ENCODE measurements at places on chromosomes 7 and 10.

DNA sequence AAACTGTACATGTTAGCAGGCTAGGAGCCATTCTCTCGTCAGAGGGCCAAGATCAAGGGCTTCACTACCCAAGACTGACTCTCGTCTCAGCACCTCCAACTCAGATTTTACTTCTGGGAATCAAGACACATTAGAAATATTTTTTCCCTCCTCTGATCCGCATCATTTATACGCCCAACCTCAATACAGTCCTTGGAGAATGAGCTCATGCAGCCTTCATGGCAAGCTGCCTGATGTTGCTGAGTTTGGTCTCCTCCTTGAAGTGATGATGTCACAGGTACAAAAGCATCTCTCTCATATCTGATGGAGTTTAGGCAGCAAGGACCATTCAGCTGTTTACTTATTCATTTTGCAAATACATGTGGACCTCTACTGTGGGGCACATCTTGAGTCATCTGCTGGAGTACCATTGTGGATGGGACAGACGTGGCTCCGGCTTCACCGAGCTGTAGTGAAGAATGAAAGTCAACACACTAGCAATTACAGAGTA is 114.0 kb downstream of the BMPER start:
- DNase-seq: no peak

DNA sequence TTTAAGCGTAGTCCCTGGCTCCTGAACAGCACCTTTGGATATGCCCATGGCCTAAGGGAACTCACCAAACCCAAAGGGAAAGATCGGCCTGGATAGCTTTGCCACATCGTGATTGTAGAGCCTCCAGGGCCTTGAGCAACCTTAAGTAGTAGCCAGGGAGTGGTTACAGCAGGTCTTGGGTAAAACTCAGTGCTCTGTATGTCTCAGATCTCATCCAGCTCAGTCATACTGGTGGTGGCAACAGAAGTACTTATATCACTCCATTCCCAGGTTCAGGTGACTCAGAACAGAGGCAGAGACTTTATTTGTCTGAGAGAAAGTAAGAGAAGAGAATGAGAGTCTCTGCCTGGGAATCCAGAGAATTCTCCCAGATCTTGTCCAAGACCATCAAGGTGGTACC is 39.1 kb upstream of the AASS start:
- no peak for DNase-seq

DNA sequence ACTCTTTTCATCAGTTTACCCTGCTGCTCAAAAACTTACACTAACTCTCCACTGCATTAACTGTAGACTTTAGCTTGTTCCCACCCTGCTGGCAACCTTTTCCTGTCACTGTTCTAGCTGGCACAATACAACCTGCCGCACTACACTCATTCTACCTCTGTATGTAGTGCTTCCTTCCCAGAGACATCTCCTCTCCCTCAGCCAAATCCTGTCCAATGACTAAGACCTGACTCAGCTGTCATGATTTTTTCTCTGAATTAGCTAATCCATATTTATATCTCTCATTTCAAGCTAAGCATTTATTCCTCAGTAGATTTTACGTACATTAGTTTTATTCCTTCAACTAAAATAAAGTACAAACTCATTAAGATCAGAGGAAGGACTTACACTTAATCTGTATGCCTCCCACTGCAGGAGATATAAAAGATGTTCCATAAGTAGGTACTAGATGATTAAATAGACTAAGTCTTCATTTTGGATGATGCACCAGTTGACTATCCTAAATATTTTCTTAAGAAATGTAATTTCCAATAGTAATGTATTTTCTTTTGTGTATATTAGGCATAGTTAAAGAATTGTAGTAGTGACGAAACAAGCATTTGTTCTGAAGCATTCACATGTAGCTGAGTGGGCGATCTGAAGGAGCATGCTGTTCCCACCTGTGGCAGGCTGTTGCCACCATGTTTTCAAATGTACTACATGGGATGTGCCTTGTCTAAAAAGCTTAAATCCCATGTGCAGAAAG is 189.1 kb downstream of the SKAP2 start:
- no peak for DNase-seq

DNA sequence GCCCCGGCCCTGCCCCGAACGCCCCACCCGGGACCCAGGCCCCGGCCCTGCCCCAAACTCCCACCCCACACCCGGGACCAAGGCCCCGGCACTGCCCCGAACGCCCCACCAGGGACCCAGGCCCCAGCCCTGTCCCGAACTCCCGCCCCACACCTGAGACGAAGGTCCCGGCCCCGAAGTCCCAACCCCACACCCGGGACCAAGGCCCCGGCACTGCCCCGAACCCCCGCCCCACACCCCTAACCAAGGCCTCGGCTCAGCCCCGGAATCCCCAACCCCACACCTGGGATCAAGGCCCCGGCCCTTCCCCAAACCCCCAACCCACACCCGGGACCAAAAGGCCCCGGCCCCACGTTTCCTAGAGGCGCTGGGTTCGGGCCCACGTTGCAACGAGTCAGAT is 1.1 kb upstream of the LARP4B start:
- DNase-seq: no peak

DNA sequence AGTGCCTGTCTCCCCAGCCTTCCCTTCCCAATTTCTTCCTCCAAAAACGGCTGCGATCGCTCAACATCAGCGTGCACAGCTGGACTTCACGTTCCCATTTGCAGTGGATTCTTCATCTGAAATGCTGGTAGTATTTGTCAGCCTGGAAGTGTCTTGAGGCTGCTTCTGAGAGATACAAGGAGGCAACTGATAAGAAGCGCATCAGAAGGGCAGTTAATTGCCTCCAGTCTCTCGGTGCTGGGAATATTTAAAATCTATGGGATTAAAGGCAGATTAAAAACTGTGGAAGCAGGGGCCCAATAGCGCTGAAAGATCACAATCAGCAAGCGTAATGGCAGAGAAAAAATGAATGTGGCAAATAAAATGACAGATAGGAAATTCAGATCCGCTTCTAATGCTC is 450.0 kb downstream of the GATA3 start:
- no peak for DNase-seq

DNA sequence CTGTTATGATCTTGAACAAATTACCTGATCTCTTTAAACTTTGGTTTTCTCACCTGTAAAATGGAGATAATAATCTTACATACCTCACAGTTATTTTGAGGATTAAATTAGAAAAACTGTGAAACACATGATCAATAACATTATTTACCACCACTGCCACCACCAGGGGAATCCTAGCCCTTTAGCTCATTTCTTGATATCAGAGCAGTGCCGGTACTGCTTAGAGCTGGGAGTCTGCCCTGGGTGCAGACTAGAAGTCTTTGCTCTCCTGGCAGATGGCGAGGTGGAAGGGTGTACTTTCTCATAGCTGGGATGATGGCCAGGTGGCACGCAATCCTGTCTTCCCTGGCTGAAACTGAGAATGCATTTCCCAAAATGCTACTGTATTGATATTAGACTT is 12.7 kb upstream of the EFCAB10 start:
- DNase-seq: no peak

GRCh38 chr10:17561111-17561510 is 56.1 kb downstream of the HACD1 start:
- no peak for DNase-seq

All from esophagus squamous epithelium (tissue), 5 donors.